ENCODE measurements at places on chromosomes 13 and 19.
A peak's percentile ranks its signal among the peaks of the same experiment; 100 is the strongest.

GRCh38 chr19:14550201-14550754 lies 20.9 kb downstream of the TECR start:
- no peak for DNase-seq

DNA sequence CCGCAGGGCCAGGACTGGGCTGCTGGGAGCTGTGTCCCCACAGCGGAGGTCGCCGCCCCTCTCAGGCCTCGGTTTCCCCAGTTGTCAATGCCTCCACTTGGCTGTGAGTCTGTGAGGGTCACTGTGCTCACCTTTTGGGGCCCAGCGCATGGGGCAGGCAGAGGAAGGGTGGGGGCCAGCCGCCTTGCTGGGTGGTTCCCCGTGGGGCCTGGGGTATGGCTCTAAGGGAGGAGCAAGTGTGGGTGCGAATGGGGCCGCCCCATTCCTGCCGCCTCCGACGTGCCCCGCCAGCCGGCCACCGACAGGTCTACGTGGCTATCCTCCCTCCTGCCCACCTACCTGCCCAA lies 800 bp upstream of the FGF22 start:
- DNase-seq = no peak

- no peak for DNase-seq
Observed at GRCh38 chr19:35458731-35459391, 10.8 kb downstream of the FFAR2 start.

DNA sequence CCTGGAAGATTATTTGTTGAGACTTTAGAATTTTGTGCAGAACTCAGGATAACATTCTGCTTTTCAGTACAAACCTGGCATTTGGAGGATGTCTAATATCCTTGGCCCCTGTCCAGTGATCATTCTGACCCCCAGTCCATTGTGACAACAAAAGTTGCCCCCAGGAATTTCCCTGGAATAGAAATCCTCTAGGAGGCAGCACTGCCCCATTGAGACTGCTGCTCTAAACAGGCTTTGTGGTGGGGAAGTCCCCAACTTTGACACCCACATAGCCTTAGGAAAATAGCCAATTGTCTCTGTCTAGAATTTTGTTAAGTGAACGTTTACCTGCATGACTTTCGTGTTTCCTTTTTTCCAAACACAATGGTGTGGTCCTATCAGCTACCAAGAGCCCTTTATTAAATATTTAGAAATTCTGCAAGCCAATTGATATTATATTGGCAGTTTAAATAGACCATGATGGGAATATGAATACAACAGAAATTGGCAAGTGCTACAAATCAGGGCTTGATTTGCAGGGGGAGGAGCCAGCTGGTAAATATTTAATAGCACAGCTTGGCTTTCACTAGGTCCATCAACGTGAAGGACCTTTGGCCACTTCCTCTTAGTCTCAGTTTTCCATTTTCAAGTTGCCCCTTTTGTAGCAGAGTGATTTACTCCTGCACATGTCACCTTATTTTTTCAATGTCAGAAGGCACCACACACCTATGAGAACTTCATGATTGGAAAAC lies 451.7 kb downstream of the EFNB2 start:
- DNase-seq = peak; percentile 0

GRCh38 chr19:14686411-14686810 lies 3.4 kb upstream of the ZNF333 start:
- DNase-seq = no peak

- DNase-seq = no peak
Observed at GRCh38 chr13:78630511-78630910, 27.2 kb upstream of the POU4F1 start.

DNA sequence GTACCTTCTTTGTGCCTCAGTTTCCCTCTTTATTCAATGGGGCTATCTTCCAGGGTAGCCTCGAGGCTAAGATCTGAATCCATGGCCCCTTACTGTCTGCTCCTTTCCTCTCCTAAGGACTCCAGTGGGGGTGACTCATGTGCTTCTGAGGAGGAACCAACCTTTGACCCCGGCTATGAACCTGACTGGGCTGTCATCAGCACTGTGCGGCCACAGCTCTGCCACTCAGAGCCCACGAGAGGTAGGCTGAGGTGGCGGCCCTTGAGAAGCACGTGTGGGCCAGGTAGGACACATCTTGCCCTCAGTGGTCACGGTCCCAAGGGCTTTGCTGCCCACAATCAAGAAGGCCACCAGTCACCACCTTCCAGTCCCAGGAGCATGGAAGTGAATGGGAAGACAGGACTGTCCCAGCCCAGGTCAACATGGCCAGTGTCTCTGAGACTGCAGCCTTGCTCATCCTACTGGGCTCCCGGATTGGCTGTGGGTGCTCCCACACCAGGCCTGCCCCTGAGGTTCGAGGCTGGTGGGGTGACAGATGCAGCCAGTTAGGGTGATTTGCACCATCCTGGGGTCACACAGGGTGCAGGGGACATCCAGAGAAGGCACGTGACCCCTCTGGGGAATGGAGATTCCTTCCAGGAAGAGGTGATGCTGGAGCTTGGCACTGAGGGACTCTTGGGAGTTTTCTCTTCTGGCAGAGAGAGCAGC lies 2.8 kb downstream of the TBC1D17 start:
- no peak for DNase-seq

- DNase-seq = no peak
Observed at GRCh38 chr19:18301718-18302111, 20.3 kb upstream of the JUND start.

GRCh38 chr19:29428071-29428470 lies 97.7 kb upstream of the VSTM2B start:
- DNase-seq = no peak
